ENCODE measurements at places on chromosomes 12 and 14.
A peak's percentile ranks its signal among the peaks of the same experiment; 100 is the strongest.

GRCh38 chr12:52235822-52236361 is 2.8 kb downstream of the KRT7 start:
- no peak for DNase-seq

- no peak for DNase-seq
These were observed 79.4 kb upstream of the HIF1A start for GRCh38 chr14:61615743-61616523.

DNA sequence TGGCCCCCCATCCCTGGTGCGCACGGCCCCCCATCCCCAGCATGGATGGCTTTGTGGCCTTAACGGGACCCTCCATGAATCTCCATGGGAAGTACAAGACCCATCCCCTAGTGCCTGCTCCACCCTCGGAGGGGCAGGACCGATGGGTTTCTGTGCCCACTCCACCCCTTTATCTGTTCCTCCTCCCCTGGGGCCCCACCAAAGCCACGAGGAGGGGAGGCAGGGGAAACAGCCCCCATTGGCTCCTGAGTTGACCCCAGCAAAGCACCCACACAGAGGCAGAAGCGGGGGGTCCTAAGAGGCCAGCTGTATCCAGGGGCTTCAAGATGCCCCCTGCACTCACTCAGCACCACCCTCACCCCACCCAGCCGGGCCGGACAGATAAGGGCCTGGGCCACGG is 36.1 kb upstream of the TMEM179 start:
- DNase-seq = no peak

DNA sequence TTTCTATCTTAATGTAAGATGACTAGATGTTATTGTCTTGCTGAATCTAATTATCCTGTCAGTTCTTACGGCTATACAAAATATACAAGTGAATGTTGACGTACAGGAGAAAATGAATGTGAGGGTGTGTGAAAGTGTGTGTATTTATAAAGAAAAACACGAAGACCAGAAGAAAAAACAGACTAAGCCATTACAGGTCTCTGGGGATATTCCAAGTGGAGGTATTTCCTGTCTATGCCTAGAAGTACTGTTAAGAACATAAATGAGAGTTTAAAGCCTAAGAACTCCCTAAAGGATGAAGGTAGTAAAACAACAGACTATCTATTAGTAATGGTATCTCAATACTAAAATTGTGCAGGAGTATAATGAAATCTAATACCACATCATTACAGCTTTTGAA is 7.6 kb downstream of the MDM1 start:
- no peak for DNase-seq

DNA sequence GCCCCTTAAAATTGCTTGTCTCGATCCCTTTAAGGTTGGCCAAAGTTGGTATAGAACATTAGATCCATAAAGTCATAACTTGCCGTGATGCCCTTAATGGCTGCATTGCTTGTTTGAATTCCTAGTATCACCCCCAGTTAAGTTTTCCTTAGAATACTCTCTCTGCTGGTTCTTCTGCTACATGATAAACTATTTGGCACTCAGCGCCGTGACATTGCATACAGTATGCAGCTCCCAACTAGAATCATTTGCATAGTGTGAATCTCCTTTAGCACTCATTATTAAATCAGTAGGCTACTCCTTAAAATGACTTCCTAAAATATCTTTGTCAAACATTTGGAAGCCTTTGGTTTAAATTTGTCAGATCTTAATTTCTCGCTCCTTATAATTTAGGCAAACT is 42.2 kb downstream of the KNTC1 start:
- no peak for DNase-seq

GRCh38 chr12:46556105-46556559 is 183.6 kb upstream of the SLC38A2 start:
- no peak for DNase-seq

DNA sequence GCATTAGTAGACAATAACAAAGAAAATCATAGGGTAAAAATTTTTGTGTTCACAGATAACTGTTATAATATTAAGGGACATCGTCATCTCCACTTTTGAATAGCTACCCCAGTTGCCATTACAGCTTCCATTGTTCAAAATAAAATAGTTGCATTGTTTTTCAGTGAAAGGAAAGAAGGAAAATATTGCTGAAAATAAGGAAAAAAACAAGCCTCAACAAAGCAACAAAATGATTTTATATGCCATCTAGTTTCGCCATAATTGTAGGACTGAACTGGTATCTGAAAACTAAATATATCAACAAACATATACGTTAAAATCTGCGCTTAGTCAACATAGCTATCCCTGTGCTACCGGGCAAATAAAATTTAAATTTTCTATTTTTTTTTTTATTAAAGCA is 3.3 kb downstream of the CDK17 start:
- no peak for DNase-seq

DNA sequence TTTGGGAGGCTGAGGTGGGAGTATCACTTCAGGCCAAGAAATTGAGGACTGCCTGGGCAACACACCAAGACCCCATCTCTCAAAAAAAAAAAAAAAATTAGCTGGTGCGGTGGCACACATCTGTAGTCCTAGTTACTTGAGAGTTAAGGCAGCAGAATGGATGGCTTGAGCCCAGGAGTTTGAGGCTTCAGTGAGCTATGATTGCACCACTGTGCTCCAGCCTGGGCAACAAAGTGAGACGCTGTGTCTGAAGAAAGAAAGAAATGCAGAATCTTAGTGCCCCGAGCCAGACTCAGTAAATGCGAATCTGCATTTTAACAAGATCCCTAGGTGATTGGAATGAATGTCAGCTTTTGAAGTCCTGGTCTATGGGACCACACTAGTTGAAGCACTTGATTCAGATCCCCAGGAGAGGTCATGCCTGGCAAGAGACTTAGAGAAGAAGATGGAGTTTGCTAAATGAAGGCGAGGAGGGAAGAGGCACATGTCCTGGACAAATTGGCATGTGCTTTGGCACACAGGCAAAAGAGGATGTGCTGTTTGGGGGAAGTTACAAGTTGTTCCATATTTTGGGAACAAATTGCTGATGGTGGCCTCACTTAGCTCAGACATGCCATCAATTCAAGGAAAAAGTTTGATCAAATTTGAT is 56.6 kb downstream of the DRAM1 start:
- DNase-seq = no peak

GRCh38 chr12:66776974-66777373 is 98.1 kb upstream of the GRIP1 start:
- DNase-seq = peak; percentile 4

- DNase-seq = no peak
These were observed 340.6 kb upstream of the SFSWAP start for GRCh38 chr12:131370321-131370720.

GRCh38 chr12:133135747-133136146 is 5.3 kb downstream of the ZNF10 start:
- no peak for DNase-seq

DNA sequence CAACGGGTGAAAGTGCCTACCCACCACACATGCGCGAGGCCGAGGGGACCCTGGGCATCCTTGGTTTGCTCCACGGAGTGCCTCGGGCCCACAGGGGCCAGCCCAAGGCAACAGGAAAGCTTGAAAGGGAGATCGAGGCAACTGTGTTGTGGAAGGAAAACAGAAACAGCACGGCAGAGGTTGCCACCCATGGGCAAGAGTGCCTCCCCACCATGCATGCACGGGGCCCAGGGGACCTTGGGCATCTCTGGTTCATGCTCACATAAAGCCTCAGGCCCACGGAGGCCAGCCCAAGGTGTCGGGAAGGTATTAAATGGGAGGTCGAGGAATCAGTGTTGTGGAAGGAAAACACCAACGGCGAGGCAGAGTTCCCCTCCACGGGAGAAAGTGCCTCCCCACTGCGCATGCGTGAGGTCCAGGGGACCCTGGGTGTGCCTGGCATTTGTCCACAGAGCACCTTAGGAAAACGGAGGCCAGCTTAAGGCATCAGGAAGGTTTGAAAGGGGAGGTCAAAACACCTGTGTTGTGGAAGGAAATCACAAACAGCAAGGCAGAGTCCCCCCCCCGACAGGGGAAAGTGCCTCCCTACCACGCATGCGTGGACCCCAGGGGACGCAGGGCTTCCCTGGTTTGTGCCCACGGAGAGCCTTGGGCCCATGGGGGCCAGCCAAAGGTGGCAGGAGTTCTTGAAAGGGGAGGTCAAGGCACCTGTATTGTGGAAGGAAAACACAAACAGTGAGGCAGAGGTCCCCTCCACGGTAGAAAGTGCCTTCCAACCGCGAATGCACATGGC is 367.3 kb downstream of the ALG10 start:
- DNase-seq = no peak

GRCh38 chr12:107873223-107873622 is 98.7 kb downstream of the ASCL4 start:
- no peak for DNase-seq

DNA sequence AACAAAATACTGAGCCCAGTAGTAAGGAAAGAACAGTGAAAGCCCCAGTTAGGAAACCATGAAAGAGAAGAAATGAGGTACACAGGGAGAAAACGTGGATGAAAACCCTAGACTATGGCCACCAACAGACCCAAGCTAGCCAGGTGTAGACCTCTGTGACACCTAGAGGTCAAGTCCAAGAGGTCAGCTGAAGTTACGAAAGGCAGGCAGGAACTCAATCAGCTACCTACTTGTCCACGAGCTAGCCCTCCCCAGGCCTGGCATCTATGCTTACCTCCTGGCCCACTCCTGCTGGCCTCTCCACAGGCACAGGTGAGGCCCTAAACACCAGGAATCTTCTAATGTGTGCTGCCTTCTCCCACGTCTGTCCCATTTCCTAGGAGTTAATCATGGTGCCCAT is 48.7 kb downstream of the DPF3 start:
- no peak for DNase-seq

DNA sequence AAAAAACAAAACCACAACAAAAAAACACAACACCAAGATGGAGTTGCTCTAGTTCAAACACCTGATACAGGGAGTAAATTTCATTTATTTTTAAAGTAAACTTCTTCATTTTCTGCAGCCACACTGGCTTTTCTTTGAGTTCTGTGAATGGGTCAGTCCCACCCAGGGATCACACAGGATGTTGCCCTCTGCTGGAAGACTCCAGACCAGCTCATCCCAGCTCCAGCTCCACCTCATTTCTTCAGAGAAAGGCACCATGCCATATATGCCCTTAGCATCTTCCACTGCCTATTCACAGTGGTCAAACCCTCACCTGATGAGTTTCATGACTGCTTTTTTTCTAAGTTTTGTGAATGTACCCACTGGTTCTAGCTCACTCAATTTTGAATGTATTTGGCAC is 8.0 kb downstream of the GLIPR1 start:
- DNase-seq = no peak

DNA sequence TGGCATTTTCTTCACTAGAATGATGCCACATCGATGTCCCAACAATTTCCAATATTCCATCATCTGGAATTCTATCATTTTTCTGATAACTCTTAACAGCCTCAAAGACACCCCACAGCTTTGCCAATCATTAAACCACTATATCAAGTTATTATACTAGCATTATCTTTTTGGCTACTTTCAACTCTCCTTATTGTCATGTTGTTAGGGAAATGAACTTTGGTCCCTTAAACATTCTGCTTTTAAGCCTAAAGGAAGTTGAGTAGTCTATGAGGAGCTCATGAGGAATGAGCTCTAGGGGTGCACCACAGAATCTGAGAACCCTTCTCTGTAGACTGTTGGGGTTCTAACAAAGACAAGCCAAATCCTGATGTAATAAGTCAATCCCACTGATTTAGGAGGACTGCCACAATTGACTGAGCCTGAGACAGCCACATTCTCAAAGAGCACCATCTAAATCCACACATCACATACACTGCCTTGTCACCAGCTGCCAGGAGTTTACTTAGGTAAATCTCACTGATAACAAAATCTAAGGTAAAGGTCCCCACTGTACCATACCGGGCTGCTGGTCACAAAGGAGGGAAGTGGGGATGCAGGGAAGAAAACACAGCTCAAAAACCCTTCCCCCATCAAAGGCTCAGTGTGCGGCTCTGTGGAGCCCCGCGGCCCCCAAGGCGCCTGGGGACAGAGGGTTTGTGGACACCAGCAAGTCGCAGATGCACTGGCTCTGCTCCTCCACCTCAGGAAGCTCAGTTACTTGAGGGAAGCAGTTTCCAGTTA is 58.2 kb downstream of the SETD3 start:
- no peak for DNase-seq

GRCh38 chr12:111074965-111075364 is 154.6 kb upstream of the MYL2 start:
- DNase-seq = no peak

DNA sequence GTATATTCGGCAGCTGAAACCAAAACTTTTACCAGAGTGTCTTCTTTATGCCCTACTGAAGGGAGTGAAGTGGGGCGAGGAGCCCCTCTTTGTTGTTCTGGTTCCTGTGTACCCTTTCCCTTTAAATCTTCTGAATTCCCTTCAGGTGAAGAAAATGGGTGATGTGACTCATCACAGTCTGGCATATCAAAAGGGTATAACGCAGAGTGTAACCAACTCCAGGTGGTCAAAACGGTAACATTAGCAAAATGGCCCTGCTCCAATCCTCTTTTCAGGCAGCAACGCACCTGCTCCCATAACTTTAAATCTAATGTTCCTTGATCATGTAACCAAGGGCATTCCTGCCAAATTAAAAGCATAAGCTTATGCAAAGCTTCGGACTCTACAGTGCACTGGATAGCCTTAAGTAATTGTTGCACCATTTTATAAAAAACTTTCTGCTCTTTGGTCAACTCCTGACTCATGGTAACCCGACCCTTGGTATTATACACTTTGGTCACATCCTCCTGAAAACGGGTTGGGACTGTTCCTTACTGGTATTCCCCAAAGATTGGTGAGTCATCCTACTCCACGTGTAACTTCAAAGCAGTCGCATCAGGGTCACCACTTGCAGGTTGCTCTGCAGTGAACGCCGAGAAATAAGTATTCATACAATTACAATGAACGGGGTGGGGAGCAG is 83.1 kb downstream of the KCNMB4 start:
- DNase-seq = no peak

GRCh38 chr12:63997198-63997597 is 152.7 kb downstream of the SRGAP1 start:
- no peak for DNase-seq

- no peak for DNase-seq
These were observed 118.4 kb downstream of the EPS8 start for GRCh38 chr12:15670756-15671155.

DNA sequence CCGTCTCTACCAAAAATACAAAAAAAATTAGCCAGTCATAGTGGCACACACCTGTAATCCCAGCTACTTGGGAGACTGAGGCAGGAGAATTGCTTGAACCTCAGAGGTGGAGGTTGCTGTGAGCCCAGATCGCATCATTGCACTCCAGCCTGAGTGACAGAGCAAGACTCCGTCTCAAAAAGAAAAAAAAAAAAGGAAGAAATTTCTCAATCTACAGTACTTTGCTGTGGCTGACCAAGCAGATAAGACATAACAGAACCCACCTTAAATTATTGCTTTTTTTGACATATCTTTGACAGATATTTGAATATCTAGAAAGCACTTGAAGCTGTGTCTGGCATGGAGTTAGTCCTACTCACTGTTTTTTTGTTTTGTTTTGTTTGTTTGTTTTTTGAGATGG is 34.9 kb upstream of the HNF1A start:
- no peak for DNase-seq

GRCh38 chr12:26285401-26285800 is 90.0 kb downstream of the SSPN start:
- no peak for DNase-seq

DNA sequence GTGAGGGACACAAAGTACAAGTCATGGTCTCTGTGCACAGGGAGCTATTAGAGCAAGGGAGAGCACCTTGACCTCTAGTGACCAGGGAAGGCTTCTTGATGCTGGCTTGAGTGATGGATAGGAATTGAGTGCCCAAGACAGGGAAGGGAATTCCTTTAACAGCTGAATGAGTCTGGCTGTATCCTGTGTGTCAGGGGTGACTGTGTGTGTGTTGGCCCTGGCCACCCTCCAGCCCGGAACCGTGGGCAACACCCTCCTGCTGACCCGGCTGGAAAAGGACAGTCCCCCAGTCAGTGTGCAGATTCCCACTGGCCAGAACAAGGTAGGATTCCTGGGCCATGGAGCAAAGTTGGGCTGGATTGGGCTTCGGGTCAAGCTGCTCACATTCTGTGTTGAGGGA is 5.5 kb upstream of the PFDN5 start:
- DNase-seq = no peak

Measured in stimulated activated CD4-positive, alpha-beta T cell treated with anti-CD3 and anti-CD28 coated beads, Interleukin-4, amount 100 ng/mL, for 4 hours (primary cell).